Ascending aorta (tissue), 2 donors: ENCODE measurements at places on chromosomes 7 and 10.

GRCh38 chr7:56046721-56047445, 4.4 kb downstream of the PSPH start:
- no peaks in the 10 kb centered on the region for H3K36me3 ChIP-seq
- H3K27me3 ChIP-seq = no peaks in the 10 kb centered on the region
- H3K27ac ChIP-seq = peak overlapping the region; percentile 45
- no peaks in the 10 kb centered on the region for H3K4me1 ChIP-seq
- no peak overlapping the region for H3K4me3 ChIP-seq

GRCh38 chr7:91892821-91893340, 12.4 kb upstream of the MTERF1 start:
- DNase-seq = no peak
- H3K4me1 ChIP-seq = no peaks in the 10 kb centered on the region
- H3K27me3 ChIP-seq = no peaks in the 10 kb centered on the region
- no peak overlapping the region for H3K4me3 ChIP-seq
- H3K27ac ChIP-seq = no peak overlapping the region
- no peaks in the 10 kb centered on the region for H3K36me3 ChIP-seq

GRCh38 chr7:38978491-38978890, 782 bp downstream of the POU6F2 start:
- no peak for DNase-seq
- no peaks in the 10 kb centered on the region for H3K27me3 ChIP-seq

GRCh38 chr7:134995239-134996096, 9.2 kb downstream of the AGBL3 start:
- H3K4me3 ChIP-seq = no peak overlapping the region
- peak overlapping the region; percentile 77 for H3K27ac ChIP-seq
- no peaks in the 10 kb centered on the region for H3K27me3 ChIP-seq
- H3K4me1 ChIP-seq = peaks cover 9% of the 10 kb centered on the region
- no peak for DNase-seq

GRCh38 chr7:85851571-85852193, 664.8 kb upstream of the SEMA3D start:
- H3K27ac ChIP-seq = no peak overlapping the region
- no peaks in the 10 kb centered on the region for H3K4me1 ChIP-seq
- H3K27me3 ChIP-seq = no peaks in the 10 kb centered on the region
- H3K36me3 ChIP-seq = no peaks in the 10 kb centered on the region
- H3K4me3 ChIP-seq = no peak overlapping the region

DNA sequence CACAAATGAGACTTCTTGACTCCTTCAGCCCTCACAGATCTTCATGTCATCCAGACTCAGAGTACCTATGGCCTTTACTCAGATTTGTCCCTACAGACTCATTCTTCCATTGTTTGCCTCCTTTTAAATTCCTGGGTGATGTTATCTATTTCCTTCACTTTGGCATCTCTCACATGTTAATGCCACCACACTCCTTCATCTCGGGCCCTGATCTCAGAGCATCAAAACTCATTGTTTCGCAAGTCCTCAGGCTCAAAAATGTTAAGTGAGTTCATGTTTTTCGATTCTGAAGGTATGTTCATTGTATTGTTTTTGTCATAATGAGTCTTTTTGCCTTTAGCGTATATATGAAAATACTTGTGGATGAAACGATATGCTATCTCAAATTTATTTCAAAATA, 62.3 kb upstream of the AHR start:
- peaks cover 8% of the 10 kb centered on the region for H3K4me1 ChIP-seq
- no peak overlapping the region for H3K4me3 ChIP-seq
- DNase-seq = no peak
- H3K27me3 ChIP-seq = no peaks in the 10 kb centered on the region
- no peak overlapping the region for H3K27ac ChIP-seq

- H3K27me3 ChIP-seq = no peaks in the 10 kb centered on the region
- no peaks in the 10 kb centered on the region for H3K4me1 ChIP-seq
- DNase-seq = no peak
Observed at GRCh38 chr10:86449926-86450558, 71.5 kb downstream of the WAPL start.

DNA sequence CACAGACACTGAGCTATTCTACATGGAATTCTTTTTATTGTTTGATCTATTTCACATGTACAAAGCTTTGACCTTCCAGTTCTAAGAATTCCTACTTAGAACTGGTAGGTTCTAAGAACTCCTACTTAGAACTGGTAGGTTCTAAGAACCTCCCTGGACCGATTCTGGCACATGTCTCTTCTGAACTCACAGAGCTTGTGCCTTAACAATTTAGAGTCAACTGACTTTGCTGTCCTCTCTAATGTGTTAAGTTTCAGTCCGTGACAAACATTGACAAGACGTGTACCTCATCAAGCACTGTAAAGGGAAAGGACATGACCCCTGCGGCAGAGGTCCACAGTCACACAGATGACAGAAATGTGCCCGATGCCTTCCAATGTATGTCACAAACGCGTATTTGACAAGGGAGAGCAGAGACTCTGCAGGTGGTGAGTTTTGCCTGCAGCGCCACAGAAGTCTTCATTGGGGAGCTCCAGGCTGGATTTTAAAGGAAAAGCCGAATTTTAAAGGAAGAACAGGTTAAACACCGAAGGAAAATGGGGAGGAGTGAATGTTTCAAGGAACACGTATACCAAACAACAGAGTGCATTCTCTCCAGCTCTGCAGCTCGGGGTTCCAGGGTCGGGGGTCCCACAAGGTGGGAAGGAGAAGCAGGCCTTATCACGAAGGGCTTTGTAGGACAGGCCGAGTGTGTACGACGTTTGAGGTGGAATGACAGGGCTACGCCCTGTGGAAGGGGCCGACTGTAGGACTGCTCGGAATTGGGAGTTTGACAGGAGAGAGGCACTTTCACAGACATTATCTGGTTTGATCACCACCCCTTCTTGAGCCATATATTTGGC, 161.1 kb upstream of the KLF14 start:
- peak; percentile 49 for DNase-seq
- no peaks in the 10 kb centered on the region for H3K27me3 ChIP-seq
- H3K36me3 ChIP-seq = peaks cover 20% of the 10 kb centered on the region
- peaks cover 41% of the 10 kb centered on the region for H3K4me1 ChIP-seq
- H3K27ac ChIP-seq = peak overlapping the region; percentile 93

- H3K27me3 ChIP-seq = no peaks in the 10 kb centered on the region
- DNase-seq = no peak
- H3K4me1 ChIP-seq = peaks cover 23% of the 10 kb centered on the region
- no peaks in the 10 kb centered on the region for H3K36me3 ChIP-seq
- peak overlapping the region; percentile 79 for H3K27ac ChIP-seq
Observed at GRCh38 chr7:71239586-71240268, 107.8 kb downstream of the GALNT17 start.

DNA sequence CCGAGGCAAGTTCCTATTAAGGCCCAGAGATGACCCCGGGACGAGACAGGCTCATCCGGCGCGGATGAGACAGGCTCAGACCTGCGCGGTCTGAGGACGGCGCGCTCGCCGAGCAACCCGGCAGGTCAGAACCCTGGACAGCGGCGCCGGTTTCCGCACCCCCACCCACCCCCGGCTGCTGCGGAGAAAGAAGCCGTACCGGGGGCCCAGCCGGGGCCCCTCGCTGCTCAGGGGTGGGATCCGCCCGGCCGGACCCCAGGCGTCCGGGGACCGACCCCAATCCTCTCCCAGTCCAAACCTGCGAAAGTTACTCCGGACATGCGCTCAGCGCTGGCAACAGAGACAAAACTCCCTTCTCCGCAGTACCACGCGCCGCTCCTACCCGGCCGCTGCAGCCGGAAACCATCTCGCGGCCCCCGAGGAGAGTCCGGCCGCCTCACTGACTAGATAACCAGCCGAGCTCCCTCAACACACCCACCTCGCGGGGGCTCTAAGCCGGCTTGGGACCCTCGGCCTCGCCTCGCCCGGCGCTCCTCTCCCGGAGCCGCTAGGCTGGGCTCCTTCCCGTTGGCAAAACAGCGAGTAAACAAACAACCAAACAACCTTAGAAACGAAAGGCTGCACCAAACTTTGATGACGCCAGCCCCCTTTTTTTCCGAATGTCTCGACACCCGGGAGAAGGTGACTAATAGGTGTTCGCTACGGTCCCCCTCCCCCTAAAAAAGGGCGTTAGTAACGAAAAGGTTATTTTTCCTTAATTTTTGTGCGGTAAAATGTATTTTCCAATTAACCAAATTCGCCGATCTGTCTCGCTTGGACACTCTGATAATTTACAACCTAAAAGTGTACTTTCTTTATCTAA, 2.3 kb upstream of the DRGX start:
- H3K4me3 ChIP-seq = peak overlapping the region; percentile 36
- H3K27ac ChIP-seq = no peak overlapping the region
- peaks cover 35% of the 10 kb centered on the region for H3K27me3 ChIP-seq
- no peaks in the 10 kb centered on the region for H3K4me1 ChIP-seq
- no peak for DNase-seq

DNA sequence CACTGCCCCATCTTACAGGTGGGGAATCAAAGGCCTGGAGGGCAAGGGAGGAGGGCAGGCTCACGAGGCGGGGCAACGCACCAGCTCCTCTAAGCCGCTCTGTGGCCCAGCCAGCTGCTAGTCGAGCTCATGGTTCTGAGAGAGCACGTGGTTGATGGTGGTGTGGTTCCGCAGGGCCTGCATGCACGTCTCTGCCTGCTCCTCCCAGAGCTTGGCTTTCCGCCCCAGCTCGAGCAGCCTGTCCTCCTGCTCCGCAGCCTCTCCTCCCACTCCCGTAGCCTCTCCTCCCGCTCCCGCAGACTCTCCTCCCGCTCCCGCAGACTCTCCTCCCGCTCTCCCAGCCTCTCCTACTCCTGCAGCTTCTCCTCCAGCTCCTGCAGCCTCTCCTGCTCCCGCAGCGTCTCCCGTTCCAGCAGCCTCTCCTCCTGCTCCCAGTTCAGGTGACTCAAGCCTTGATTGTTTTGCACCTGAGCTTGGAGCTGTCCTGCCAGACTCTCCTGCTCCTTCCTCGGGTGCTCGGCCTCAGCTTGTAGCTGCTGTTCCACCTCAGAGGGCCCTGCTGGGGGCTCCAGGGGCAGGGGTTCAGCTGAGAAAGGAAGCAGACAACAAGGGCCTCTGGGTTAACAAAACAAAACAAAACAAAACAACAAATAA, 19.1 kb upstream of the MTPAP start:
- no peaks in the 10 kb centered on the region for H3K27me3 ChIP-seq
- no peaks in the 10 kb centered on the region for H3K4me1 ChIP-seq
- H3K27ac ChIP-seq = no peak overlapping the region
- H3K36me3 ChIP-seq = no peaks in the 10 kb centered on the region

DNA sequence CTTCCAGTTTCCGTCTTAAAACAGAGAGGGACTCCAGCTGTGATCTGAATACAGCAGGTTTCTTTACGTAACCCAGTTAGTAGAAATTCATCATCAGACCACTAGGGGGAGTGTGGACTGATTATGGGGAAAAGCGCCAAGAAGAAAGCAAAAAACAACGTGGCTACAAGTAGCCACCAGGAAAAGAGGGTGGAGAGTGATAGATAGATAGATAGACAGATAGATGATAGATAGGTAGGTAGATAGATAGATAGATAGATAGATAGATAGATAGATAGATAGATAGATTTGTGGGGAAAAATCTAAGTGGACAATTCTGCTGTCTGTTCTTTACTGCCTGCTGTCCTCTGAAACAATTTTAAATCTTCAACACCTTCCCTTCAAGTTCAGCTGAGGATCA, 12.7 kb upstream of the AKR1B10 start:
- H3K4me1 ChIP-seq = peaks cover 12% of the 10 kb centered on the region
- DNase-seq = no peak
- no peak overlapping the region for H3K4me3 ChIP-seq
- no peaks in the 10 kb centered on the region for H3K27me3 ChIP-seq
- no peak overlapping the region for H3K27ac ChIP-seq

DNA sequence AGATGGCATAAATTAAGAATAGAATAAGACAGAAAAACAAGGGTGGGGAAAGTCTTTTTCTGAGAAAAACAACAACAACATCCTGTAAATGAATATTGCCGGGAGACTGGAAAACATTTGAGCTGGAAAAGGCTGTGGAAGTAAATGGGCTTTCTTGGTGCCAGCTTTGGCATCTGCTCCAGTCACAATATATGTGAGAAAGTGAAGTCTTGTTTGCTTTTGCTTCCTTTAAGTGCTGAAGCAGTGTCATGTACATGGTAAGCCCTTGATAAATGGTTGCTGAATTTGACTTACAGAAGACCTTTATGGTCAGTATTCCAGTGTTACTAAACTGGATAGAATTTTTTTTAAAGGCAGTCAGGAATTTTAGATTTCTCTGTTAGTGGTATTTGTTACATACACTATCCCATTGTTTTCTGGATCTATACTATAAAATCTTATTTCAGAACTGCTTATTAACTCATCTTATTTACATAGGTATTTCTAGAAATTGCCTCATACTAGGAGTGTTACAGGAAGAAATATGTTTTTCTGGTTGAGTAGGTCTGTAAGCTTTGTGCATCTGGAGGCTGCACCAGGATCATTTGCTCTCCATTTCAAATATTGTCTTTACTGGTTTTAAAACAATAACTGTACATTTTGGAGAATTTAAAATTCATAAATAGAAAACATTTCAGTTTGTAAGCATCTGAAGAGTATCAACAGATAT, 201.7 kb upstream of the FOXP2 start:
- H3K27ac ChIP-seq = no peak overlapping the region
- DNase-seq = no peak
- no peaks in the 10 kb centered on the region for H3K27me3 ChIP-seq
- H3K4me3 ChIP-seq = no peak overlapping the region

DNA sequence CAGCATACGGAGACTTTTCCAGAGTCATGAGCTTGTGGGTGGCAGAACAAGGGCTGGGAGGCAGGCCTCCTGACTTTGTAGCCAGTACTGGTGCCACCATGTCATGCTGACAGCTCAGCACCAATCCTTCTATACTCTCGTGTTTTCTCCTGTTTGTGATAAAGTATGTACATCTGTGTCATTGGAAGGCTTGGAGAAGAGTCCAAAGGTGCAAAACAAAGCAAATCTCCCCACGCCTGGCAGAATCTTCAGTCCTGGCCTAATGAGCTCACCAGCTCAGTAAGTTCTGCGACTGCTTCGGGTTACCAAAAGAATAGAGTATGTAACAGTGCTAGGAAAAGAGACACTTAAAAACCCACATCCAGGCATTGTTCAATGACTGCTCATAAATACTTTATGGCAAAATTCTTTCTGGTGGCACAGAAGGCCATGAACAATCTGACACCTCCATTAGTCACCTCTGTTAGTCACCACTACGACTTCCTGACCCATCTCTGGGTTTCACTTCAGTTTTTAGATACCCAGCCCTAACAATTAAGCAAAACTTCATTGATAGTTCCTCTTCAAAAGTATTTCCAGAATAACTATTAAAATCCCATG, 24.5 kb downstream of the STEAP1 start:
- H3K4me1 ChIP-seq = no peaks in the 10 kb centered on the region
- DNase-seq = no peak
- no peaks in the 10 kb centered on the region for H3K36me3 ChIP-seq
- no peaks in the 10 kb centered on the region for H3K27me3 ChIP-seq

- no peaks in the 10 kb centered on the region for H3K36me3 ChIP-seq
- no peak overlapping the region for H3K4me3 ChIP-seq
- H3K27me3 ChIP-seq = no peaks in the 10 kb centered on the region
- H3K27ac ChIP-seq = no peak overlapping the region
Observed at GRCh38 chr10:63481815-63482421, 16.1 kb upstream of the JMJD1C start.

- no peaks in the 10 kb centered on the region for H3K36me3 ChIP-seq
- H3K4me3 ChIP-seq = no peak overlapping the region
- H3K4me1 ChIP-seq = no peaks in the 10 kb centered on the region
- DNase-seq = no peak
- no peaks in the 10 kb centered on the region for H3K27me3 ChIP-seq
Observed at GRCh38 chr7:132246591-132246990, 329.7 kb downstream of the PLXNA4 start.
